Stimulated activated effector memory CD8-positive, alpha-beta T cell treated with anti-CD3 and anti-CD28 coated beads, Interleukin-12 subunit alpha, Interleukin-12 subunit beta, amount 100 ng/mL, for 72 hours (primary cell): ENCODE measurements at places on chromosomes 1 and 21.

- no peak for DNase-seq
Measured at GRCh38 chr1:151146072-151146411, 389 bp downstream of the SEMA6C start.

DNA sequence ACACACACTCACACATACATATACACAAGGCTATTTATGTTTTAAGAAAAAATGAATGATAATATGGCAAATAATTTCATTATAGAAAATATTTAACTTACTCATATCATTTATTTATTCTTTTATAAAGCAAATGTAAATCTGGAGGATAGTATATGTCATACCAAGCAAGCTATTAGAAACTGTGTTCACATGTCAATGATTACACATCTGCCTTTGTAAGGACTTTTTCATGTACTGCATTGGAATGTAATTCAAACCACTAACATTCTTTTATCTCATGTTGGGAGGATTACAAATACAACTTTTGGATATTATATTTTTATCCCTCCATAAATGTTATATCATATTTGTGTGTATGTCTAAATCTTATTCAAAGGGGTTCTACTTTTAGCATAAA, 1887.4 kb downstream of the NCAM2 start:
- DNase-seq: no peak

- DNase-seq: no peak
Measured at GRCh38 chr21:41010101-41010435, 157.9 kb upstream of the BACE2 start.

GRCh38 chr1:57633056-57633455, 209.2 kb upstream of the DAB1 start:
- DNase-seq: no peak

DNA sequence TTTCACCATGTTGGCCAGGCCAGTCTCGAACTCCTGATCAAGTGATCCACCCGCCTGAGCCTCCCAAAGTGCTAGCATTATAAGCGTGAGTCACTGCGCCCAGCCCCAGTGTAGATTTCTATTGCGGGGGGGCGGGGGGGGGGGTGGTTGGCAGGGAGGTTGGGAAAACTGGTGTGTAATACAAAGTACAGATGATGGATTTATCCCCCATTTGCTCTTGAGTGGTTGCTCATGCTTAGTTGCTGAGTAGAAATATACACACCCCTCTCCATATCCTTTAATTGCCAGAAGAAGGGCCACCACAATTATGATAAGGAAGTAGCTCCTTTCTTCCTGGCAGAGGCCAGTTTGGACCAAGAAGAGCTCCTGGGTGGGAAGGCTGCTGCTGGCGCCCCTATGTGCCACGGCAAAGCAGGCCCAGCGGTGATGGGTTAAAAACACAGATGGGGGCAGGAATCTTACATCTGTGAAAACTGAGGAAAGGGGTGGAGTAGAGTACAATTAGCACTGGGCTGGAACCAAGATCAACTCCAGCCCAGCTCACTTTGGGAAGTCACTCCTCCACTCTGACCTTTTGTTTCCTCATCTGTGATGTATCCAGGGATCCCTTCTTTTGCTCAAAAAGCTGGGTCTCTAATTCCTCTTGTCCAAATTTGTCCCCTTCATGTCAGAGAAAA, 55.2 kb downstream of the MRPL37 start:
- no peak for DNase-seq

DNA sequence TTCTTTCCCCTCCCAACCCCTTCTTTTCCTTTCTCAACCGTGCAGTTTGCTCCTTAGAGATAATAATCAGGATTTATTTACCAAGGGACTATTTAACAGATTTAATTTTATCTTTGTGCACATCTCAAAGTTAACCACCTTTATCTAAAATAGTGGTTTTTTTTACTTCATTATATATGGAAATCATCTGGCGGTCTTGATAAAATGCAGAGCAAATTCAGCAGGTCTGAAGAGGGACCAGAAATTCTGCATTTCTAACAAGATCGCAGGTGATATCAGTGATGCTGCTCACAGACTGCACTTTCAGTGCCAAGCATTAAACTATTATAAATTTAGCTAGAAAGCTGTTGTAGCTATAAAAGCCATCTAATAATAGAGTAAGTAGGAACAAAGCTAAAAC, 83.4 kb upstream of the NEGR1 start:
- no peak for DNase-seq

- DNase-seq: no peak
Measured at GRCh38 chr1:116494353-116494692, 76.5 kb downstream of the CD58 start.

- DNase-seq: no peak
Measured at GRCh38 chr1:162840250-162840839, 20.6 kb downstream of the CCDC190 start.

GRCh38 chr1:114756949-114757454, 782 bp downstream of the CSDE1 start:
- no peak for DNase-seq

- no peak for DNase-seq
Measured at GRCh38 chr1:208595745-208596144, 351.6 kb upstream of the PLXNA2 start.

- DNase-seq: no peak
Measured at GRCh38 chr21:34724131-34724856, 55.5 kb downstream of the CLIC6 start.

DNA sequence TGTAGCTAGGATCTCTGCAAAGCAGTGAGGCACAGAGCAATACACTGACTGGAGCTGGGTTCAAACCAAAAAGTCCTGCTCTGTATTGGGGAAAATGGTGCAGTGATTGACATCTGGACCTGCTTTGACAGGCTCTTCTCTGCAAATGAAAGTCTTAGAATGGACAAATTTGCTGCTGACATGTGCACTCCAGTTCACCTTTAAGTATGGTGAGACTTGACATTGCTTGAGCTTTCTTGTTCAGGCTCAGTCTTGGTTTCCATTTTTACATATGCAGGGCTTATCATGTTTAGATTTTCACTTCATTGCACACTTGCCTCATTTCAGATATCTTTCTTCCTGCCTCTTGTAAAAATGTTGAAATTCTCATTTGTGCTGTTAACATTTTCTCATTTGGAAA, 1655.0 kb downstream of the MRPL39 start:
- DNase-seq: no peak

DNA sequence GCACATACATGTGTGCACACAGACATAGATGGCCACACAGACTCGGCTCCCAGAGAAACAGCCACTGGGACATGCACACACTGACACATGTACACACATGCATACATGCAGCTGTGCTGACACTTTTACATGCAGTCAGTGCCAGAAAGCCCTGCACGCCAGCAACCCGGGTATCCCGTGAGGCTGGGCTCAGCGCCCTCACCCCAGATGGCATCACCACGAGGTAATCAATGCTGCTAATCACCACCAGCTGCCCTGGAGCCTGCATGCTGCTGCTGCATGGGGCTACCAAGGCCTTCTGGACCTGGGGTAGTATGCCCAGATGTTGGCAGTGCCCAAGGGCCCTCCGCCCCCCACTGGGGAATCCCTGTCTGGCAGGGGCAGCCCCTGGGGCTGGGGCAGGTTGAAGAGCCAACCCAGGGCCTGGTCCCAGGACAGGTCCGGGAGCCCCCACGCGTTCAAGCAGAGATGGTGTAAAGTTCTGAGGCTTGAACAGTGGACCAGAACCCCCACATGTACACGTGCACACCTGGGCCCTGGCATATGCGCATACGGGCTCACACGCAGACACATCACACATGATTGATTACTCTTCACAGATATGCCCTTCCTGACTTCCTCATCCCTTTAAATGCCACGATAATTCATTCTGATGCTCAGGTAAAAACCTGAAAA, 2.7 kb upstream of the COL16A1 start:
- no peak for DNase-seq

DNA sequence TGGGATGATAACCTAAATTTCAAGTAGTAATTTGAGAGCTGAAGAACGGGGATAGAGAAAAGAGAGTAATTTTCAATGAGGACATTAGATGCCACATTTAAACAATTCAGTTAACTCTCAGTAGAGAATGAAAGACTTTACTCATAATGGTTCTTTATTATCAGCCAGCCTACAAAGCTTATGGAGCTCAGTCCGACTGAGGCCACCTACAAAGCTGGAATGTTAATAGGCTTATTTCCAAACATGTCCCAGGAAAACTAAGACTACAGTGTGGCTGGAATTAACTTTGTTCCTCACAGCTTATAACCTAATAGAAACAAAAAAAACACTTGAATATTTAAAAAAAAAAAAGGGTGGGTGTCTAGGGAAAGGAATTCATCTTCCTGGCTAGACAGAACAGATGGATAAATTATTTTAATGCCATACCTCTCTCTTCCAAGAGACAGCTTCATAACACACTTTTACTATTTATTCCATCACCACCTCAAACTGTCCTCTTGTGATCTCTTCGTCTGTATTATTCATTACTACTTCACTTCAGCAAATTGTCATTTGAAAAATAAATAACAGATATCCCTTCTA, 9.8 kb downstream of the SLC19A2 start:
- no peak for DNase-seq

DNA sequence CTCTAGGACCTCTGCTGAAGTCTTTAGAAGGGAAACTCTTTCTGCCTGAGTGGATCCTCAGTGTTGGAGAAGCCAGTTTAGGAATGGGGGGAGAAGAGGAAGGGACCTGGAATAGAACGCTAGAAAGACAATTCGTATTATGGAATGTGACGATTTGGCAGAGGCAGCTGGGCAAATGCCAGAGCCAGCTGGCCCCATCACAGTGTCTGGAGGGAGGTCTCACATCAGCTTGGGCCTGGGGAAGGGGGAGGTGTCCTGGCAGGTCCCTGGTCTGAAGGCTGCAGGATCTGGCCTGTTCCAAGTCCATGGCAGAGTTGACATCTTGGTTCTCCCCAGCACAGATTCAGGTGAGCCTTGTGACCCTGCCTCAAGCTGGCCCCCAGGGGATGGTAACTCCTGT, 11.3 kb downstream of the TMCC2 start:
- no peak for DNase-seq
